ENCODE measurements at places on chromosomes 3 and 15.
A peak's percentile ranks its signal among the peaks of the same experiment; 100 is the strongest.

- no peak for DNase-seq
These were observed 6.5 kb upstream of the THBS1 start for GRCh38 chr15:39574427-39574826.

- peak; percentile 93 for DNase-seq
These were observed 40.9 kb upstream of the IDH2 start for GRCh38 chr15:90143166-90143655.

GRCh38 chr3:154130540-154130939 lies 9.3 kb downstream of the ARHGEF26 start:
- no peak for DNase-seq

GRCh38 chr3:140731440-140732119 lies 53.7 kb downstream of the TRIM42 start:
- no peak for DNase-seq

- no peak for DNase-seq
These were observed 7.5 kb downstream of the GNAI2 start for GRCh38 chr3:50243543-50243895.

- no peak for DNase-seq
These were observed 514.3 kb downstream of the PDCD6IP start for GRCh38 chr3:34312684-34313083.

- DNase-seq, result no peak
These were observed 10.6 kb upstream of the FSTL1 start for GRCh38 chr3:120461416-120461815.

DNA sequence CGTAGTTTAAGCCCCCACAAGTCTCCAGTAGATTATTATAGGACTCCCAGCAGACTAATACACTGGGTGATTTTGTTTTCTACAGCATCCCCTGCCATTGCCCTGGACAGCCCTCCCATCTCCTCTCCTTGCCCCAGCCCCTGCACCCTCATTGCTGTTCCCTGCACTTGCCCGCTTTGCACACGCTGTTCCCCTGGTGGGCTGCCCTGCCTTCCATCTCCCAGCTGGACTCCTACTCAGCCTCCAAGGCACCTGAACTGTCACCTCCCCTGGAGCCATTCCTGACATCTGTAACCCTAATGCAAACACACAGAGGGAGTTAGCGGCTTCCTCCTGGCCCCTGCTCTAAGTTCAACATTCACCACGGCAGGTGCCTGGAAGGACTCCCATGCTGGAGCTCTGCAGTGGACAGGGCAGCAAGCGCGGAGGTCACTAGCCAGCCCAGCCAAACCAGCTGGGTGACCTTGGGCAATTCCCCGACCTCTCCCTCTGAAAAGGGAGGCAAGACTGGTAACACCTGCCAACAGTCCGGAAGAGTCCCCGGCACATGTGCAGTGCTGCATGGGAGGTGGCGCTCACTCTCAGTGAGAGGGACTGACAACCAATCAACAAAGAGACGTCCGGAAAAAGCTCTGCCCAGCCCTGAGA lies 38.8 kb upstream of the IQSEC1 start:
- DNase-seq, result peak; percentile 83
